ENCODE measurements at places on chromosomes 11 and 22.

- DNase-seq: peak; percentile 73
These were observed 2.2 kb upstream of the VPS11 start for GRCh38 chr11:119065369-119065768.

DNA sequence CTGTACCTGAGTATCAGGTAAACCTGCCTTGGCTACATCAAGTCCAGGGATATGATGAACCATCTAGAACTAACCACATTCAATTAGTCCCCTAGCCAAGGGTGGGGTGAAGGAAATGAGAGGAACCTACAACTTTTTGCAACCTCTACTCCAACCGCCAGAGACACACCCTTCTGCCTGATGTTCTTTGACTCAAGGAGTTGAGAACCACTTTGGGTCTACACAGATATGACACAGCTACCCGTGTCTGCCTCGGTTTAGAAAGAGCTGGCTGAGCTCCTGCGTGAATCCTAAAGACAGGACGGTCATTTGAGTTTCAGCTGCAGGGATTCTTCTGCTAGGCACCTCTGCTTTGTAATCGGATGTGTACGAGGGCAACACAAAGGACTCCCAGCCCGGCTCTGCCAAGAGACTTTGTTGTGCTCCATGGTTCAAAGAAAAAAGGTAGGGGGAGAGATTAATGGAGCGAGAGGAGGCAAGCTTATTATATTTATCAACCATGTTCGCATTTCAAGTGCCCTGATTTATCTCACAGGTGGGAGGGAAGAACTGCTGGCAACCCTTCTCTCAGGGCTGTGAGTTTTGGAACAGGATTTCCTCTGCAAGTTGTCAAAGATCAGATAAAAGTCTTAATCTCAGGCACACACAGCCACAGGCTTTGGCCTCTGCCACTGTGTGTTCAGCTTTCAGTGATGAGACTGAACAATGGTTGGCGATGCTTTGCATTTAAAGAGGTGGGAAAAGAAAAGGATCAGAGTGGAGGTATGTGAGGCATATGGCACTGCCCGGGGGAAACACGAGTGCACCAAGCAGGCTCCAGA lies 35.1 kb downstream of the FLI1 start:
- peak; percentile 65 for DNase-seq

DNA sequence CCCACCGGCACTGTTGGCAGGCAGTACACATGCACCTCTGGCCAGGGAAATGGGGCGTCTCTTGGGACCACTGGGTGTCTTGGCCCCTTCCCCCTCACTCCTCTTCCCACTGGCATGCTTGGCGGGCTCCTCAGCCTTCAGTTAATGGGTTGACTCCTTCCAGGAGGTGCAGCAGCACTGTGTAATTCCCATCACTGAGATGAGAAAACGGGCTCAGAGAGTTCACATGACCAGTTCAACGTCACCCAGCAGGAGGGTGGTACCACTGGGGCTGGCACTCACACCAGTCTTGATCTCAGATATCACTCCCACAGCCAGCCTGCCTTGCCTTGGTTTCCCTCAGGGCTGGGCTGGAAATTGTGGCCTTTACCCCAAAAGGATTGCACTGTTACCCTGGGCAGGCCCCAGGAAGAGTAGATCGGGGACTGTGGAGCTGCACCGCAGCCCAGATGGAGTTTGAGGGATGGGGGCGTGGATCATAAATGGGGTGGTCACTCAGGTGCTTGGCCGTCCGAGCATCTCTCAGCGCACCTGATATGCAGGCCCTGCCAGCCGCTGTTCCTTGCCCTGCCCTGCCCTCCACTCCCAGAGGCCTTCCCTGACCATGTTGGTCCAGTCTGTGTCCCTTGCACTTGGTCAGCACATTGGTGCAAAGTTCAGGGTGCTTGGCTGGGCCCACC lies 16.9 kb downstream of the CAPN5 start:
- no peak for DNase-seq

- no peak for DNase-seq
These were observed 34.9 kb downstream of the BLID start for GRCh38 chr11:122081073-122081472.

DNA sequence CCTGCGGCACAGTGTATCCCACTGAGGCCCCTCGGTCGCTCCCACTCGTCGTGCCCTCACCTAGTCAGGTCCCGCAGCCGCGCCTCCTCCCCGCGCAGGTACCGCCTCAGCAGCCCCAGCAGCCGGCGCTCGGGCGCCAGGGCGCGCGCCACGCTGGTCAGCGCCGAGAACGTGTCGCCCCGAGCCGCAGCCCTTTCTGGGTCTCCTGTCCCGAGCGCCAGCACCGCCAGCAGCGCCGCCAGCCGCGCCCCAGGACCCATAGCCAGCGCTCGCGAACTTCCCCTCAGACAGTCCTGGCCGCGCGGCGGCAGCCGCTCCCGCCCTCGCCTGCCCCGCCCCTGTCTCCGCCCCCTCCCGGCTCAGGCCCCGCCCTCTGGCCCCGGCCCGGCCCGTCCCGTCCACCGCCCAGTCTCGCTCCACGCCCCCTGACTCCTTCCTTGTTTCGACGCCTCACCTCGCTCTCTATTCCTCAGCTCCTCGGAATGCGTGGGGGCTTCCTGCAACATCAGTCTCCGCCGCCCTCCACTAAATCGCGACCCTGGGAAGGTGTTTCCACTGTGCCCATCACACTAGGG lies at the start of gene P4HA3:
TSS of gene P4HA3 (minus strand) at position 289 of the 575 bp plus-strand sequence. CDS start at position 260, 29 bp downstream.
- DNase-seq: peak; percentile 54

- DNase-seq: no peak
These were observed 3.9 kb downstream of the MFNG start for GRCh38 chr22:37482244-37482643.

- DNase-seq: no peak
These were observed 1344.9 kb downstream of the BRD1 start for GRCh38 chr22:48482771-48483170.

DNA sequence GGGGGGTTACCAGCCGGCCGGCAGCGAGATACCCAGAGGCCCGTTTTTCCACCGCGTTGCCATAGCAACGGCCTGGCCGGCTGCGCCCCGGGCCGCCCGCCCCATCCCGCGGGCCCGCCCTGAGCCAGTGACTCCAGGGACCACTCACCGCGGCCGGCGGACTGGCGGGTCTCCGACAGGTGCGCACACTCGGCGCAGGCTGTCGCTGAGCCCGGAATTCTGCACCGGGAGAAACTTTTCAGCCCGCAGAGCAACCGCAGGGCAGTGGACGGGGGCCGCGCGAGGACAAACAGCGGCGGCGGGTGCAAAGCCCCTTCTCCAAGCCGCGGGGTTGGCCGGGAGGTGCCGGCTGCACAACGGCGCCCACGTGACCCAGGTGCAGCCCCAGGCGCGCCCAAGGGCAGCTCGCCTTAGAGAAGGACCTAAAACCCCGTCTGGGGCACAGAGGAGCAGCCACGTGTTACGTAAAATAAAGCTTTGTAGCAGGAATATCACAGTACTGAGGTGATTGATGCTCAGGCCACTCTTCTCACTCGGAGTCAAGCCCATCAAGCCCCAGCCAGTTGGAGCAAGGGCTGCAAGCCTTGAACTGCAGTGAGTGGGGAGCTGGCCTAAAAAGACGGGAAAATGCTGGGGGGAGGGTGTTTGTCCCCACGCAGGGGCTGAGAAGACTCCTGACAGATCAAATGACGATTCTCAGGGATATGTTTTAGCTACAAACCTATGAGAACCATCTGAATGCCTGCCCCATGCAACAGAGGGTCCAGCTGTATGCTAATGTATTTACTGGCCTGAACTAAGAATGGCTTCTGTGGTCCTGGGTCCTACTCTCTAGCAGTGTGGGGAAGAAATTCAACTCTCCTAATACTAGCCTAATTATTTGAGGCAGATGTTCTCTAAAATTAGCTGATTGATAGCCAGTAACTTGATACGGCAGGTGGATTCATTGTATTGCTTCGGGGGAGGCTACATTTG lies at the start of gene STK33:
TSS of gene STK33 (minus strand) at position 294 of the 975 bp plus-strand sequence. CDS start 119,323 bp downstream, outside the sequence.
- DNase-seq: peak; percentile 44

DNA sequence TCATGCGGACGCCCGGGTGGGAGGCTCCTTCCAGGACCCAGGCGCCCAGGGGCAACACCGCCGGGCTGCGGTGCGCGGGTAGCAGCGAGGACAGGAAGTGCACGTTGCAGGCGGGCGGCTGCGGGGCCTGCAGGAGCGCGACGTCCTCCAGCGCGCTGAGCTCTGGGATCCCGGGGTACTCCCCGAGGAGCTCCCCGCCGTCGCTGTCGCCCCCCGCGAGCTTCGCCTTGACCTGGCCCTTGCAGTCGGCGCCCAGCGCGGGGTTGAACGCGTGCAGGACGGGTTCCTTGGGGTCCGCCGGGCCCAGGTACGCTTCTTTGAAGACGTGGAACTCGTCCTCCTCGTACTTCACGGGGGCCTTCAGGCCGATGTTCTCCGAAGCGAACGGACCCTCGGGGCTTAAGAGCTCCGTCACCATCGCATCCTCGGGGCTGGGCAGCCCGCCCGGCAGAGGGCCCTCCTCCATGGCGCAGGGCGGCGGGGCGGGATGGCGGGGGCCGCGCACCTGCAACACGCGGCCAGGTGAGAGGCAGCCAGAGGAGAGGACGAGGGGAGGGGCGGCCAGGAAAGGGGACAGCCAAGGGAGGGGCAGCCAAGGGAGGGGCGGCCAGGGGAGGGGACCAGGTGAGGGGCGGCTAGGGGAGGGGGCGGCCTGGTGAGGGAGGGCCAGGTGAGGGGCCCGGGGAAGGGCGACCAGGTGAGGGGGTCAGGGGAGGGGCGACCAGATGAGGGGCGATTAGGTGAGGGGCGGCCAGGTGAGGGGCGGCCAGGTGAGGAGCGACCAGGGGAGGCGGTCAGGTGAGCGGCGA lies 921 bp downstream of the TESMIN start:
- no peak for DNase-seq

DNA sequence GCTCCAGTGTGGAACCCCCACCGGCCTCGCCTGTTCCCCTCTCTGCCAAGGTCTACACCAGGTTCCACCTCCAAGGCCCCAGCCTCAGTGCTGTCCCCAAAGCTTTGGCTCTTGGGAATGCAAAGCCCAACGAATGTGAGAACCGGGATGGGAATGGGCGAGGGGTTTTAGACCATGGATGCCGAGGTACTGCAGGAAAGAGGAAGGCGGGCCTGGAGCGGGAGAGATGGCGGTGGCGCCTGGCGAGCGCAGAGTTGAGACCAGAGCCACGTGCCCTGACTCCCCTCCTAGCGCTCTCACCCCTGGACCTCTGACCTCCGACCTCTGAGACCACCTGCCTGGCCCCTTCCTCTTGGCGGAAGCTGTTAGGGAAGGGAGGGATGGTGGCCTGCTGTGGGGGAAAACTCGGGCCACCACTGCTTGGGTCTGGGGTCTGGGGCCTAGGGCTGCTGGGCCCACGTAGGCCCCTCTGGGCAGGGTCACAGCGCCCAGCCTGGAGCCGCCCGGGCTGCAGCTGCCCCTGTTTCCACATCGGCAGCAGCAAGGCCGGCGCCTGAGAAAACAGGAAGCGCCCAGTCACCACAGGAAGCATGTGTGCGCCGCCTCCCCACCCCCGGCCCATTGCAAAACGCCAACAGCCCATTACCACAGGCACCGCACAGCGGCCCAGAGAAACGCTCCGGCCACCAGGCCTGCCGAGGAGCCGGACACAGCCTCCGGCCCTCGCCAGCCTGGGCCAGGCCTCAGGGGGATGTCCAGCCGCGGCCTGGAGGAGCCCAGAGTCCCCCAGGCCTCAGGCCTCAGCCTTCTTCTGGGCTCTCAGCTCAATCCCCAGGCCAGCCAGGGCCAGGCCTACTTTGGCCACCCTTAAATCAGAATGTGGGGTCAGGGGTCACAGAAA lies 13.8 kb upstream of the SLC39A13 start:
- peak; percentile 67 for DNase-seq

GRCh38 chr11:46249103-46249937 lies 28.1 kb upstream of the CREB3L1 start:
- DNase-seq: no peak

DNA sequence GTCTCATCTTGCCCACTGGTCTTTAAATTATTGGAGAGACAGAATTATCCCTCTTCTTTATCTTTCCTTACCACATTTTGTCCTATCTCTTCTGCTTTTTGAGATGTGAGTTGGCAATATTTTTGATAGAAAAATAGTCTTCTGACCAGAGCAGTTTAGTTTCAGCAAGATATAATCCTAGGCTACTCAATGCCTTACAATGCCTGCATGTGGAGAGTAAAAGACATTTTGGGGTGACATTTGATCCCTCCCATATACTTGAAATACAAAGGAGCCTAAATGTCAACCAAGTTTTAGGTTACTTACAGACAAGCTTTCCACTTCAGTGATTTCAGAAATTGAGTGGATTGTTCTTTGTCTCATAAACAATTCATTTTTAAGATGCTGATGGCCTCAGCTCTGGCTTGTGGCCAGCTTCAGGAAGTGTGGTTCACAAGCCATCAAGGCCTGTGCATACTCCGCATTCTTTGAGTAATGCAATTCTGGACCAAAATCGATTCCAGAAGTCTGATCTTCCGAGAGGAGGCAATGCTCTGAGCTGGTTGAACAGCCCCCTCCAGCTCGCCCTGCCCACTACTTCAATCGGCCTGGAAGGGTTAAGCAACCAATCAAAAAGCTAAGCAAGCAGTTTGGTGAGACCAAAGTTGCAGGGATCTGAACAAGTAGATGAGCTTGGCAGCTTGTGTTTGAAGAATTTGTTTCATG lies 274.4 kb downstream of the BLID start:
- no peak for DNase-seq

DNA sequence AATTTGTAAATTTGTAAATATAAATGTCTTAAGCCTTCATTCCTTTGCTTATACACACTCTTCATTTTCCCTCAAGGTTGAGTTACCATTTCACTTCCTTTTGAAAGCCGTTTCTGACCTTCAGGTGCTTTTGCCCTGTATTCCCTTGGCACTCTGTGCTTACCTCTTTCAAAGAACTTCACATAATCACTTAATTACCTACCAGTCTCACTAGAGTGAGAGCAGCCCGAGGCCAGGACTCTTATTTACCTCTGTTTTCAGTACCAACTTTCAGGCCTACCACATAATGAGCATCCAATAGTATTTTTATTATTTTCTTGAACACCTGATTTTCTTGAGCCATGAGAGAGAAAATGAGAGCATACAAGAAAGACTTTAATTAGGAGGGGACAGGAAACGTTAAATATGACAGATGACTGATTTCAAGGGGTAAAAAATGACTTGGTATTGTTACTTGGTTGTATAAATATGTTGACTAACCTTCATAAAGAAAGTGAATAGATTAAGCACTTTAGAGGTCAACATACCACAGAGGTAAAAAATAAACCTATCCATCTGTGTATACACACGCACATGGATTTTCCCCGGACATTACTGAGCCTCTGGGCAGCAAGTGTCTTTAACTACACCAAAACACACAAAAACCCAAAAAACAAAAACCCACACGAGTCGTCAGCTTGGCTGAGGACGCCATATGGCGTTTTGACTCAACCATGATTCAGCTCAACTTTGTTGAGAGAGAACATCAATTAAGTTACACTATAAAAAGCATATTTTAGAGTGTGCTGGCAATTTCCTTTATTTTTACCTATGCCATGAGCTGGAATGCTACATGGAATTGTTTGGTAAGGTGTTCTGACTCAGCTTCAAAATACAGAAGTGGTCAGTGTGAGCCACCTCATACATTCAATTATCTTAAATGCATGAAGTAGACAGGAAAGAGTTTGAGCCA lies 7.6 kb downstream of the ATXN10 start:
- DNase-seq: no peak

Data from activated CD4-positive, alpha-beta T cell treated with anti-CD3 and anti-CD28 coated beads, Interleukin-2, amount 10 ng/mL, durations not matched to agents 7 days and 5 days (primary cell).